Stimulated activated CD8-positive, alpha-beta memory T cell treated with anti-CD3 and anti-CD28 coated beads, Interleukin-4, amount 100 ng/mL, for 4 hours (primary cell): ENCODE measurements at places on chromosomes 16 and 17.

DNA sequence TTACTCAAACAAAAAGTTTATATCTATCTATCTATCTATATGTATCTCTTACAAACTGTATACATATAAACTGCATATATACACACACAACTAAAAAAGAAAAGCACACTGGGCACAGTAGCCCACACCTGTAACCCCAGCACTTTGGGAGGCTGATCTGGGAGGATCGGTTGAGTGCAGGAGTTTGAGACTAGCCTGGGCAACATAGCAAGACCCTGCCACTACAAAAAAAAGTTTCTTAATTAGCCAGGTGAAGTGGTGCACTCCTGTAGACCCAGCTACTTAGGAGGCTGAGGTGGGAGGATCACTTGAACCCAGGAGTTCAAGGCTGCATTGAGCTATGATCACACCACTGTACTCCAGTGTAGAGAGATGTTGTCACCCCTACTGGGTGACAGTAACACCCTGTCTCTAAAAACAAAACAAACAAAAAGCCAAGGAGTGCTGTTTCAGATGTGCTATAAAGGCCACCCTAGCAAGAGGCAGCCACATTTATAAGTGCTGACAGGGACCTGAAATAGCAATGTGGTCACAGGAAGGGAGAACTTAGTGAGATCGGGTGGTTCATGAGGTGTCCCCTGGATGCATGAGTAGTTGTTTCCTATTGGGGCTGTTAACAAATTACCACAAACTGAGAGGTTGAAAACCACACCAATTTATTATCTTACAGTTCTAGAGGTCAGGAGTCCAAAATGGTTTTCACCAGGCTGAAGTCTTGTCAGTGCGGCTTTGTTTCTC is 4.8 kb downstream of the CD2BP2 start:
- DNase-seq: no peak

DNA sequence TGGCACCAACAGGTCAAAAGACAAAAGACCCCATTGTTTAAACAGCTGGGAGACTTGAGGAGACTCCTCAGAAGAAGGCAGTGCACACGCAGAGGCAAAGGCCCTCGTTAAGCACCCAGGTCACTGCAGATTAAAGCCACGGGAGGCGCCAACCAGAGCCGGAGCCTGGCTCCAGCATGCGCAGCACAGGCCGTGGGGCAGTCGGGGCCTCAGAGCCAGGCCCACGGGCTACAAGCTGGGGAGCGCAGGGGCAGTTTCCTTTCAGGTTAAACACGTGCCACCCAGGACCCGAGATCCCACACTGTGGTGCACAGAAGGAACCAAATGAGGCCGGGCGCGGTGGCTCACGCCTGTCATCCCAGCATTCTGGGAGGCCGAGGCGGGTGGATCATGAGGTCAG is 9.2 kb downstream of the PIEZO1 start:
- no peak for DNase-seq

DNA sequence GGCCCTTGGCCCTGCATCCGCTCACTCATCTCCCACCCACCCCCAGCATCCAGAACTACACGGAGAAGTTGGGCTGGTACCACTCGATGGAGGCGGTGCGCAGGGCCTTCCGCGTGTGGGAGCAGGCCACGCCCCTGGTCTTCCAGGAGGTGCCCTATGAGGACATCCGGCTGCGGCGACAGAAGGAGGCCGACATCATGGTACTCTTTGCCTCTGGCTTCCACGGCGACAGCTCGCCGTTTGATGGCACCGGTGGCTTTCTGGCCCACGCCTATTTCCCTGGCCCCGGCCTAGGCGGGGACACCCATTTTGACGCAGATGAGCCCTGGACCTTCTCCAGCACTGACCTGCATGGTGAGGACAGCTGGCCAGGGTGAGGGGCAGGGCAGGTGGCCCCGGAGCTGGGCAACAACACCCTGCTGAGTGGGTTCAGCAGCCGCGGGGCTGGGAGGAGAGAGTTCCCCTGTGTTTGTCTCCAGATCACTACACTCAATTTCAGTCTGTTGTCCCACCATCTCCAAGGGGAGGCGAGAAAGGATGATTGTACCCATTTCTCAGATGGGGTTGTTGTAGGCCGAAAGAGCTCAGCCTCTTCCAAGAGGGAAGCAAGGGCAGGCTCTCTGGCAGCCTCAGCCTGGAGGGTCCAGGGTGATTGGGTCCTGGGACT is 14.4 kb downstream of the MMP15 start:
- DNase-seq: no peak

DNA sequence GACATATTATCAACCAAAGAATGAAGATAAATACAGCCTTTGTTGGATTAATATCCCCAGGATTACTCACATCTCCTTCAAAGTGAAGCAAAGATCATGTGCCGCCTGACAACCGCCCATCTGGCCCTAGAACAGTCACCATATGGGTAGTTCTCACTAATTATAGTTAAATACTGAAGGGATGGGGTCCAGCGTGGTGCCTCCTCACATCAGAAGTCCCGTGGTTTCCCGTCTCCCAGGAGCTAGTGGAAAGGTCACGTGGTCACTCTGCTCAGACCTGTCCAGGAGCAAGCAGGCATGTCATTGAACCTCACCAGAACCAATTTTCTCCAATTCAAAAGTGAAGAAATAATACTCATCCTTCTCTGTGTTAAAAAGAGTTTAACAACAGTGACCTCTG is 434.5 kb downstream of the SHISA9 start:
- DNase-seq: no peak

DNA sequence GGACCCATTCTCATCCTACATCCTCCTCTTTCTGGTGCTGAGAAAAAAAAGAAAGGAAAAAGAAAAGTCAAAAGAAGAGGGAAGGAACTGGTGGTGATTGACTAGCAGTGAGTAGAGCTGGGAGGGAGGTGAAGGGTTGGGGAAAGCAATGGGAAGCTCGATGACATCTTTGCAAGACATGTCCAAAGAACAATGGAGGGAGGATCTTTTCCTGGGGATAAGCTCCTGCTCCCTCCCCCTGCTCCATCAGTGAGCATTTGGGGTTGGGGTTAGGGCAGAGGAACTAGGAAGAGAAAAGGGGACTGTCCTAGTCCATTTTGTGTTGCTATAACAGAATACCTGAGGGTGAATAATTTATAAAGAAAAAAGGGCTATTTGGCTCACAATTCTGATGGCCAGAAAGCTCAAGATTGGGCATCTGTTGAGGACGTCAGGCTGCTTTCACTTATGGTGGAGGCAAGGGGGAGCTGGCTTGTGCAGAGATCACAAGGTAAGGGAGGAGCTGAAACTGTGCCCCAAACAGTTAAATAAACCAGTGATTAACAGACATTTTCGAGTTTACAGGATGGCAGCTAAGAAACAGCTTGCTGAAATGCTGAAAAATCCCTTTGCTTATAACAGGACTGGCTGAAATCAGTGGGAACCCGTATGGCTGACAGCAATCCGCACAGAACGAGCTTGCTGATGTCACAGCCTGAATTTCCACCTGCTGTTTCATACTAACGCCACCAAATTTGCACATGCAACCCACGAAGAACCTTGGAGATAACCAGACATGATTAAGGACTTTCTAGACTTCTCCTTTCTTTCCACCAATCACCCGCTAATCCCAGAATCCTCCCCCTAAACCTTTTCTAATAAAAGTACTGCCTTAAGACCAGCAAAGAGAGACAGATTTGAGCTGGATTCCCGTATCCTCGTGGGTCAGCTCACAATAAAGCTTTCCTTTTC is 1.6 kb upstream of the ODF4 start:
- no peak for DNase-seq
